Stimulated activated CD8-positive, alpha-beta memory T cell treated with anti-CD3 and anti-CD28 coated beads, Interleukin-15, amount 100 ng/mL, for 1 hour (primary cell): ENCODE measurements at places on chromosomes 16 and 17.

DNA sequence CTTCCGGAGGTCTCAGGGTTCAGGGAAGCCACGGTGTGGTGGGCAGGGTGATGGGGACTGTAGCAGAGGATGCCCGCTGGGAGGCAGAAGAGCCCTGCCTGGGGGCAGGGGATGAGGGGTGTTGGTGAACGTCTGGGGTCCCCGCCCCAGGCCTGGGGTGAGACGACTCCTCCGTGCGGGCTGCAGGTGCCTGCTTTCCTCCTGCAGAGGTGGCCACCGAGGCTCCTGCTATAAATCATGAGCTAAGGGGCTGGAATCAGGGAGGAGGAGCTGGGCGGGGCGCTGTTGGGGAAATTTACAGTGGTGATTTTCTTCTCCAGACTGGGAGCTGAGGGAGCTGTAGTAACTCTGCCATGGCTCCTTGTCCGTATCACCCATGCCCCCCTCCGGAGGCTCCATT, 167.0 kb downstream of the MRM1 start:
- DNase-seq, result no peak

GRCh38 chr17:693791-694638, 20.6 kb downstream of the VPS53 start:
- DNase-seq, result no peak

- DNase-seq, result no peak
These were observed 4.0 kb upstream of the ZNF267 start for GRCh38 chr16:31869511-31870201.

DNA sequence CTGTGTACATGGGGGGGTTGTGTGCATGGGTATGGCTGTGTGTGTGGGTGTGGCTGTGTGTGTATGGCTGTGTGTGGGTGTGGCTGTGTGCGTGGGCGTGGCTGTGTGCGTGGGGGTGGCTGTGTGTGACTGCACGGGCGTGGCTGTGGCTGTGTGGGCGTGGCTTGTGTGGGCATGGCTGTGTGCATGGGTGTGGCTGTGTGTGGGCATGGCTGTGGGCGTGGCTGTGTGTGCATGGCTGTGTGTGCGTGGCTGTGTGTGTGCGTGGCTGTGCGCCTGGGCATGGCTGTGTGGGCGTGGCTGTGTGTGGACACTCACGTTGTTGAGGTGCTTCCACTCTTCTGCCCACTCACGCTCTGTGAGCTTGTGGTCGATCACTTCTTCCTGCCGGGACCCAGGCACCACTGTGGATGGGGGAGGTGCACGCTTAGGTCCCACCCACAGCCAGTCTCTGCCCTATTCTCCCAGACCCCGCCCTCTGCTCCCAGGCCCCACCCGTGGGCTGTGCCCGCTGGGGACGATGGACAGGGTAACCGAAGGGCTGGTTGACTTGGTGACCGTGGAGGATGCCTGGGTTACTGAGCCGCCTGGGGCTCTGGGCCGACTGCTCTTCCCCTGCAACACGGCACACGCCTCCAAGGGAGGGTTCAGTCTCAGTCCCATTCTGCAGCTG, 16.0 kb upstream of the PABPN1L start:
- DNase-seq, result no peak

DNA sequence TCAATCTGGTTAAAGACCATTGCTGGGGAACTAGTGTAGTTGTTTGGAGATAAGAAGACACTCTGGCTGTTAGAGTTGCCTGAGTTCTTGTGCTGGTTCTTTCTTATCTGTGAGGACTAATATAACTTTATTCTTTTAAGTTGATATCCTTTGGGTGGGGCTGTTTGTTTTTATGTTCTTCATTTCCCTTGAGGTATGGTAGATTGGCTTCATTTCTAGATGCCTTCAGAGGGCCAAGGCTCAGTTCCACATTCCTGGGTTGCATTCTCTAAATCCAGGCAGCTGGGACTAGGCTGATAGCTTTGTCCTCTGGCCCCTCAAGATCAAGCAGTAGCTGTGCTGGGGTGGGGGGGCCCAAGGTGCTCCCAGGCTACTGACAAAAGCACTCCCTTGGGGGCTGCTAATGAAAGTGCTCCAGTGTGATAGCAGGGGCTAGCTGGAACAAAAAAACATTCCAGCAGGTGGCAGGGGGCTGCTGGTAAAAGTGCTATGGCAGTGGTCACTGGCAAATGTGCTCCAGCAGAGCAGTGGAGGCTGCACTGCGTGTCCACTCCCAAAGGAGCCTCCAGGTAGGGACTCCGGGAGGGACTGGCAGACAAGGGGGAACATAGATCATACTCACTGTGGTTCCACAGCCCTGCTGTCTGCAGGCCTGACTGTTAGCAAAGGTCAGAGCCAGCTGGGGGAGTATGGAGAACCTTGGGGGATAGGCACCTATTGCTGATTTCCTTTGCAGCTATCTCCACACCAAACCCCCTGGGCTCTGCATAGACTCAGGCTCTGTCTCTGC, 45.9 kb upstream of the KCNJ16 start:
- DNase-seq, result no peak

DNA sequence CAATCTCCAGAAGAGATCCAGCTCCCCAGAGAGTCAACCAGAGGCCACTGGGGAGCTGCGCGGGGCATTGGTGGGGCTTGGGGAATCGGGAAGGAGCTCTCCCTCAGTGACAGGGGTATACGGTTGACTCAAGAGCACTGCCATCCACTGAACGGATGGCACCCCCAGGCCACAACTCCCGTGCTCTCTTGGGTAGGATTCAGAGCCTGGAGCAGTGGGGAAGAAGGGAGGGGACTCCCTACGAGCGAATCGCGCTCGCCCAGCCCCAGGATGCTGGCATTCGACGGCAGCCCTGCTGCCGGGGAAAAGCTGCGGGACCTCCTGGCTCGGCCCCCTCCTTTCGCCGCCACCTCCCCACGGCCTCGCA, 473 bp upstream of the TPPP3 start:
- DNase-seq, result no peak

GRCh38 chr17:50194934-50195865, 6.2 kb downstream of the COL1A1 start:
- DNase-seq, result no peak

GRCh38 chr17:70120425-70120824, 45.4 kb downstream of the KCNJ16 start:
- DNase-seq, result no peak

GRCh38 chr17:58337210-58337599, 8.6 kb upstream of the TSPOAP1 start:
- no peak for DNase-seq

GRCh38 chr17:28573521-28573920, 2.2 kb upstream of the PIGS start:
- DNase-seq, result no peak

GRCh38 chr16:8943966-8944759, 19.5 kb downstream of the USP7 start:
- no peak for DNase-seq

GRCh38 chr16:49859125-49859811, 3.4 kb upstream of the ZNF423 start:
- DNase-seq, result no peak

DNA sequence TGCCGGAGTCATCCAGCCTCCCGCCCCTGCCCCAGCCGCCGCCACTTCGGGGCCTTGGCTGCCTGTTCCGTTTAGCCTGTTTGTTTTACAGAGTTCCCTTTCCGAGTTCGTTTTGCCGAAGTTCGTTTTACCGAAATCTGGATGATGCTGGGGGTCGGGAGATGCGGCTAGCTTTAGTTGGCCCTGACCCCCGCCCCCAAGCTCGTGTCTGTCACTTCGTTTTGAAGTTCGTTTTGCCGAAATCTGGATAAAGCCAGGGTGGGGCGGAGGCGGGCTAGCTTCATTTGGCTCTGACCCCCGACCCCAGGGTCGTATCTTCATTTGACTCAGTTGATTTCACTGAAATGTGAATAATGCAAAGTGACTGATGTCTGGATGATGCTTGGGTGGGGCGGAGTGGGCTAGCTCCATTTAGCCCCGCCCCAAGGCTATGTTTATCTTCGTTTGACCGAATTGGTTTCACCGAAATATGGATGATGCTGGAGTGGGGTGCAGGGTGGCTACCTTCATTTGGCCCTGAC, 591 bp downstream of the PSMD7 start:
- no peak for DNase-seq
